ENCODE measurements at places on chromosomes 2 and 18.

GRCh38 chr2:240836781-240837467 is 16.9 kb upstream of the KIF1A start:
- no peak for DNase-seq

DNA sequence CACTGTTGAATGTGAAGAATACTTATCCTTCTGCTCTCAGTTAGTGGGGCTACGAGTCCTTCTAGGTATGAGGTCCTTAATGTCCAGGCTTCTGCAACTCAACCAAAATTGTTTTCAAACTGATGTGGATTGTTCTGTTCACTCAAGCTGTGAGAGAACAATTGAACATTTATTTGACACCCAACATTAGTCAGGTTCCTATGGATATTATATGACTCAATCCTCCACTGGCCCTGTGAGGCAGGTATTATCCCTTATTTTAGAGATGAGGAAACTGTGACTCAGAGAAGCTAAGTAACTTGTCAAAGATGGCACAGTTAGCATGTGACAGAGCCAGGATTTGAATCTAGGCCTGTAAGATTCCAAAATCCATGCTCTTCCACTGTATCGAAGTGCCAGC is 1.2 kb upstream of the LYG2 start:
- no peak for DNase-seq

DNA sequence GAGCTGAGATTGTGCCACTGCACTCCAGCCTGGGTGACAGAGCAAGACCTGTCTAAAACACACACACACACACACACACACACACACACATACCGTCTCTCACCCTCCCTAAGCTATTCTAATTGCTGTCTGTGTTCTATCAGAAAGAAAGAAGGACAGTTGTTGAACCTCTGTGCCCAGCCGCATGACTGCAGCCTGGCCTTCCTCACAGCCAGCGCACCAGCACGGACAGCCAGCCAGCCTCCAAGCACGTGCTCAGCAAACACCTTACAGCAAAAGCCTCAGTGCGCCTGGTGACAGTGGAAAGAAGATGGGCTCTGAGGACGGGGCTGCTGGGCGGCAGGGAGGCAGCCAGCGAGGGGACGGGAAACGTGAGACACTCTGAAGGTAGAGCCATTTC is 58.0 kb downstream of the ZNF516 start:
- DNase-seq: no peak

DNA sequence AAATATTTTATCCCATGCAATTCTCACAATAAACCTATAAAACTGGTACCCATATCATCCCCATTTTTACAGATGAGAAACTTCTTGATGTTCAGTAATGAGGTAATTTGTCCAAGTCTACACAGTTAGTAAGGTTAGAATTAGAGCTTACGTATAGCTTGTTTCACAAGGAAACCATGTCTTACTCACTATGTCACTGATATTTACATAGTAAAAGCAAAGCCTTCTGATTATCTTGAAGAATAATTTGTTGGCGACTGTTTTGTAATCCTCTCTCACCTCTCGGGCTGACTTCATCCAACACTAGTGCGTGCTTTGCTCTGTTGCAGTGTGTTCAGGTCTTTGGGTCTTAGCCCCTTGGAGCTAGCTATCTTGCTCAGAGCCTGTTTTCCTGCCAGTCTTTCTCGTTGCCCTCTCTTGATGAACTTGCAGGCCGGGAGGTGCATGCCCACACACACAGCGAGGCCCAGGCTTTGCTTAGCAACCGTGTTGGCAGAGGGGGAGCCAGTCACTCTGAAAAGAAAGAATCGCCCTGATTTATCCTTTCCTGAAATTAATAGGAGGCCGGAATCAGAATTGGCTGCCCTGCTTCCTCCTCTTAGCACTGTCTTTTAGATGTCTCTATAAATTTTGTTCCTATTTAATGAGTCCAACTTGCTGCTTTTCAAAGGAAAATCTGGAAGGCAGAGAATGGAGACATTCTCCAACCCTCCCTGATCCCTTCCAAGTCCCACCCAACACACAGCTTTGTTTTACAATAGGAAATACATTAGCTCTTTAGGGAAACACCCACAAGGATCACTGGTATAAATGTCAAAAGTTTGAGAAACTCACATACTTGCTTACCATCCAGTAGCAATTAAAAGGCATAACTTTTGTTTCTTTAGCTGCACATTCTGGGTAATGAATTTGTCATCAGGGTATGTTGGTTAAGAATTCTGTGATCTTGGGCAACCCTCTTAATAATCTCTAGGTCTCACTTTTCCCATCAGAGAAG is 97.6 kb upstream of the SEC11C start:
- DNase-seq: no peak

DNA sequence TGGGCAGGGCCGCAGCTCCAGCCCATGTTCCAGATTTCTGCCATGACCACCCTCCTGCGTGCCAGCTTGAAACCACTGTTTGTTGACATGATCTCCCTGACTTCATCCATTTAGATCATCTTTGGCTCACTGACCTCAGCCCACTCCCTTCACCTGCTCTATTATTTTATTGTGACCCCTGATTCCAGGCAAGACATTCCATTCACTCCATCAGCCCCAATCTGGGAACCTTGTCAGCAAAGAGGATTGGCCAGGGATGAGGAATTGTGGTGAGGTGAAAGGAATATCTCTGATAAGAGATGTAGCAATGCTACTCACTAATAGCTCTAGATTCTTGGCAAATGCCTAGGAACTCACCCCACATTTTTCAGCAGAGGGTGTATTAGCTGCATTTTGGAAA is 174.2 kb downstream of the TMEM247 start:
- no peak for DNase-seq

GRCh38 chr18:56431551-56431950 is 206.8 kb downstream of the TXNL1 start:
- no peak for DNase-seq

DNA sequence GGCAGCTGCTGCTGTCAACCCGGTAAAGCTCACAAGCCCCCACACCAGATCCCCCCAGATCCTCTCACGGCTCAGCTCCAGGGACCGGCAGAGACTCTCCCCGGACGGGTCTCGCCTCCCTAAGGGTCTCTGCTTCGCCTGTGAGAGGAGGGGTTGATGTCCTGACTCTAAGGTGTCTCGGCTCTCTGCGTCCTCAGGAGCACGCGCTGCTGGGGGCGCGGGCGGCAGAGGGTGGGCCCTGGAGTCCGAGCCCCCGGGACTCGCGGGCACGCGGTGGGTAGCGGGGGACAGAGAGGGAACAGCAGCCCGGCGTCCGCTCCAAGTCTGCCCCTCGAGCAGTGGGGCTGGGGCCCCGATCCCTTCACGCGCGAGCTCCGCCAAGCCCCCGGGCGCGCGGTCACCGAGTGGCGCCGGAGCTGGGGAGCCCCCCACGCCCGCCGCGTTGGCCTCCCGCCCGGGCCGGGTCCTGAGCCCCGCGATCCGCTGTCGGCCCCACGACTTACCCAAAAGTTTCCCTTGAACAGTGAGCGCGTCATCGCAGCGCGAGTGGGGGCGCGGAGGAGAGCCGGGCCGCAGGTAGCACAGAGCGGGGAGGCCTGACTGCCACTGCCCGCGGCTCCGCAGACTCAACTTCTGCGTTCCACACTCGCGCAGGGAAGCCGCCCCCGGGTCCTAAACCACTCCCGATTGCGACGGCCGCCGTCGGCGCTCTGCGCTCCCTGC is at the start of gene PSTPIP2:
Gene PSTPIP2, minus strand, starts transcription at position 608 of the 723 bp plus-strand sequence. Its CDS starts 72 bp downstream, at position 536.
- DNase-seq: peak; percentile 52

DNA sequence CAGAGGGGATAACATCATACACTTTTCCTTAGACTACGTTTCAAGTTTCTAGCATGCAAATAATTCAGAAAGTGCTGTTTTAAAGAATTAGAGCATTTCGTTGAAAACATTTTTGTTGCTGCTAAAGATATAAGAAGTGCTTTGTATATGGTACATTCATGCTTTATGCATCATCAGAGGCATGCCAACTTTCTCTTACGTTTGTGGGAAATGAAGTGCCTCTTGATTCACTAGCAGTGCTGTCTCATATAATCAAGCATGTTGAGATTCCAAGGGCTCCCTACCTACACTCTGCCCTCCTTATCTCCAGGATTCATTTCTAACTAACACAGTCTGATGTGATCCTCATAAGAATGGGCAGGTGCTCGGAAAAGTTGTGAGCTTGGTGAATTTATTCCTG is 748.6 kb upstream of the DDX18 start:
- no peak for DNase-seq
